Stimulated activated CD4-positive, alpha-beta T cell treated with anti-CD3 and anti-CD28 coated beads, Interleukin-12 subunit alpha, Interleukin-12 subunit beta, amount 100 ng/mL, for 24 hours (primary cell): ENCODE measurements at places on chromosomes 4 and X.

GRCh38 chr4:17153572-17153971 is 255.1 kb upstream of the LDB2 start:
- DNase-seq, result no peak

DNA sequence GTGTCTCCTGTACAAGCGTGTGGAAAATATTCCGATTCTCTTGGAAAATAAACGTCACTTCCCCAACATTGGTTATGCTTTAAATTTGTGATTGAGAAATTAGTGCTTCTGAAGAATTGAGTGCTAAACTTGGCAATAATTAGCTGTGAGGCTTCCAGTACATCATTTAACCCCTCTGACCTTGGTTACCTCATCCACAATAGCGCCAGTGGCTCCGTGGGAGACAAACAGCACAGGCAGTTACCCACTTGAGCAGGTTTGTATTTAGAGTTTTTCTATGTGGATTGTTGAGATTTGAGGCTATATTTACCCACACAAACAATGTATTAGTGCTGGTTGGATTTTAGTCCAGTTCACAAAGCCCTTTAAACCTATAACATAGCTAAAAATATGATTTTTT is 476.5 kb downstream of the NKX6-1 start:
- DNase-seq, result no peak

DNA sequence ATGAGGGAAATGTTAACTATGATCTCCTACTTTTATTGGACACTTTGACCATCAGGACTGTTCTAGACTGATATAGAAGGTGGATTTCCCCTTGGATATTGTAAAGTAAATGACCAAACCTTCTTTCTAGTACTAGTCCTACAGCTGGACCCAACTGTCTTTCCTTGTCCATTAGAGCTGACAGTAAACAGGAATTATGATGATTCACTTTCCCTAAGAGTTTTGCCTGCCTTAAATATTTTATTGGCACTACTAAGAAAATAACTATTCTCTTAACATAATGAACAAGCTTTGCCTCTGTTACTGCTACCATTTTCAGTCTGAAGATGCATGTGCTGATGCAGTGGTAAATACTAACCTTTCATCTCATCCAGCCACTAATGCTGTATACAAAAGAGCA is 915.4 kb downstream of the CENPC start:
- no peak for DNase-seq

- no peak for DNase-seq
These were observed 80.8 kb upstream of the ANK2 start for GRCh38 chr4:112968451-112969159.

DNA sequence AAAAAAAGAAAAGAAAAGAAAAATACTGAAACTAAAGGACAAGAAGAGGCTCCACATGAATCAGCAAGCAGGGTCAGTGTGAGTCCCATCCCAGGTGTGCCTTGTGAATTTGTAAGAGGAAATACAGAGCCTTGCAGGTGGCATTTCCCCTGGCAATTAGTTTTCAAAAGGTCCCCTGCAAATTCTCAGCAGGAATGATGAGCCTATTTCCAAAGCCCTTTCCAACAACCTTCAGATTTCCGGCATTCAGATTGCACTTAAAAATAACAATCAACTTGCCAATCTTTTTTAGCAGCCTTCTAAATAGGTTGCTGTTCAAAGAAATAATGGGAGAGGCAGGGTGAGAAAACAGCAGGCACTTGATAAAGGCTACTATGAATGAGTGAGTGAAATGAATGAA is 66.4 kb upstream of the OR13H1 start:
- no peak for DNase-seq

DNA sequence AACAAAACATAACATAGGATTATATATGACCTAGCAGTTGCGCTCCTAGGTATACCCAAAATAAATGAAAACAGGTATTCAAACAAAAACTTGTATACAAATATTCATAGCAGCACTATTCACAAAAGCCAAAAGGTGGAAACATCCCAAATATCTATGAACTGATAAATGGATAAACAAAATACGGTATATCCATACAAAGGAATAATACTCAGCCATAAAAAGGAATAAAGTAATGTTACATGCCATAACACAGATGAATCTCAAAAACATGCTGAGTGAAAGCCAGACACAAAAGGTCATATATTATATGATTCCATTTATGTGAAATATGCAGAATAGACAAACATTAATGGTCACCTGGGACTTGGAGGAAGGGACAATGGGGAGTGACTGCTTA is 5.2 kb downstream of the WNK3 start:
- DNase-seq, result no peak

GRCh38 chrX:3204606-3205005 is 141.8 kb downstream of the MXRA5 start:
- no peak for DNase-seq

DNA sequence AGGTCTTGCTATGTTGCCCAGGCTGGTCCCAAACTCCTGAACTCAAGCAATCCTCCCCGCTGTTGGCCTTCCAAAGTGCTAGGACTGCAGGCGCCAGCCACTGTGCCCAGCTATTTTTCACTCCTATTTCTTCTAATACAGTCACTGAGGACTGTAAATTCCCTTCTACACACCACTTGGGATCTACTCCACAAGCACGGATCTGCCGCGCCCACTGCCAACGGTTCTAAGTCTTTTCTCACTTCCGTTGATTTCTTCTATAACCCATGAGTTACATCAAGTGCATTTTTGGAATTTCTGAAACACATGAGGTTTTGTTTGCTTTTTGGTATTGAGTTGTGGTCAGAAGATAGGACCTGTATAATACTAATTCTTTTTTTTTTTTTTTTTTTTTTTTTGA is 48.6 kb downstream of the FAM53A start:
- no peak for DNase-seq

GRCh38 chrX:149521438-149521837 is 16.3 kb upstream of the IDS start:
- DNase-seq, result no peak

DNA sequence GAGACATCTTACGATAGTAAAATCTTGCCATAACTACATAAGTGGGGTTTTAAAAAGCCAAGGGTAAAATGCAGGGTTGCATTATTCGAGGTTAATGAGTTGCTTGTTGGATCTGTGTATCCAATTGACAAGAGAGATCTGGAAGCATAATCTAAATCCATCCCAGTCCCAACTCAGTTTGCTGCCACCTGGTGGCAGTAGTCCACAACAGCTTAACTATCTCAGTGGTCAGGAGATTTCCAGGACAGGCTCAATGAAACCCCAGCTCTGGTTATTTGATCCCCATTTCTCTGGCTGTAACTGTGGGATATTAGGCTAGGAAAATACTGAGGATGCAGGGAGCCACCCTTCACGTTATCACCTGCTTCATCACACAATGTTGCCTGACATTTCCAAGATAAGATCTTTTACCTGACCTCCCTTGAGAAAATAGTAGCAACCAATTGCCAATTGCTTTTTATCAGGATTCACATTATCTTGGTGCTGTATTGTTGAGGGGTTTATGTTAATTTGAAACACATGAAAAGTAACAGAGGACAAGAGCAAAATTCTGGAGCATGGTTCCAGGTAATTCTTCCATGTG is 88.2 kb upstream of the TNIP3 start:
- no peak for DNase-seq

- DNase-seq, result no peak
These were observed 25.5 kb upstream of the MAN2B2 start for GRCh38 chr4:6549445-6549844.

DNA sequence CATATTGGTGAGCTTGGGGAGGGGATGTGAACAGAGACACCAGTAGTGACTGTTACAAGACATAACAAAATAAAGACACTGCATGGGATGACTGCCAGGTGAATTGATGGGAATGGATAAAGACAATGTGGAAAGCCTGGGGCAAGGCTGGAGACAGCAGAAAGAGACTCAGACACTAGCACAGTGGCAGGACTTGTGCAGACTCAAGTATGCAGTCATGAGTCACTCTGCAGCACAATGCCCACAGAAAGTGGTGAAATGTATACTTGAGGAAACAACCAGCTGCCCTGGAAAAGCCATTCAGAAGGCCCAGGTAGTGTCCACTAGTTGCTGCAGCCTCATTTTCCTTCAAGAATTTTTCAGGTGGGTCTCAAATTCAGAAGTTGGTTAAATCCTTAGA is 452.3 kb downstream of the MID1IP1 start:
- DNase-seq, result no peak

DNA sequence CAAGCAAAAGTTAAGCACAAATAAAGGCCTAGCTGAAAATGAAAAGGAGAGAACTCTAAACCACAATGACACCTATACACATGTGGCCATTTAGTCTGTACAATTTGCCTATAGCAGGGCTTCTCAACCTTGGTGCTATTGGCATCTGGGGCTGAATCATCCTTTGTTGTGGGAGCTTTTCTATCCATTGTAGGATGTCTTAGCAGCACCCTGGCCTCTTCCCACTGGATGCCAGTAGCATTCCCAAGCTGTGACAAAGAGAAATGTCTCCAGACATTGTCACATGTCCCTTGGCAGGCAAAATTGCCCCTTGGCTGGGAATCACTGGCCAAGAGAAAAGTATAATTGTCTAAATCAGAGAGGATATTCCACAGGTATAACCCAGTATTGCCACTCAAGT is 13.5 kb upstream of the PRPS2 start:
- DNase-seq, result no peak

GRCh38 chrX:120794525-120794975 is 81.1 kb downstream of the CT47B1 start:
- no peak for DNase-seq

DNA sequence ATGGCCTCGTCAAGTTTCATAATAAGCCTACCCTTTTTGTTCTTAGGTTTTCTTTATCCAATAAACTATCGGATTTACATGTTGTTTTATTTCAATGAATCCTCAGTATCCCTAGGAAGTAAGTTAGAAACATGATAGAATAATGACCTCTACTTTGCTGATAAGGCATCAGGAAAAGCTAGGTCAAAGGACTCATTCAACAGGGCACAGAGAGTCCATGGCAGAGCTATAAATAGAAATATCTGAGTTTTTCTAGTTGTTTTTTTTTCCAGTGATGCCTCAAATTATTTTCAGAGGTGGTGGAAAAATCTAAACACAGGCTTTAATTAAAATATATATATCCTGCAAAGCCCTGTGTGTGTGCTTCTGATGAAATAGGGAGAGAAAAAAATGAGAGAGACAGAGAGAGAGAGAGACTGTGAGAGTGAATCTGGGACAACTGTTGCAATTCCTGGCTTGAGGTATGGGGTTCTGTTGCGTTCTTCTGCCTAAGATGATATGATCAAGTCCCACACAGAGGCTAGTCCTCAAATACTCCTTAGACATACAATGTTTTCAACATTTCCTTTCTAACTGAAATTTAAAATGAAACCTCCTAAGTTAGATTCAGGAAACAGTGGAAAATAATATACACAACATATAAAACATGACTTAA is 139.9 kb downstream of the HDX start:
- no peak for DNase-seq

DNA sequence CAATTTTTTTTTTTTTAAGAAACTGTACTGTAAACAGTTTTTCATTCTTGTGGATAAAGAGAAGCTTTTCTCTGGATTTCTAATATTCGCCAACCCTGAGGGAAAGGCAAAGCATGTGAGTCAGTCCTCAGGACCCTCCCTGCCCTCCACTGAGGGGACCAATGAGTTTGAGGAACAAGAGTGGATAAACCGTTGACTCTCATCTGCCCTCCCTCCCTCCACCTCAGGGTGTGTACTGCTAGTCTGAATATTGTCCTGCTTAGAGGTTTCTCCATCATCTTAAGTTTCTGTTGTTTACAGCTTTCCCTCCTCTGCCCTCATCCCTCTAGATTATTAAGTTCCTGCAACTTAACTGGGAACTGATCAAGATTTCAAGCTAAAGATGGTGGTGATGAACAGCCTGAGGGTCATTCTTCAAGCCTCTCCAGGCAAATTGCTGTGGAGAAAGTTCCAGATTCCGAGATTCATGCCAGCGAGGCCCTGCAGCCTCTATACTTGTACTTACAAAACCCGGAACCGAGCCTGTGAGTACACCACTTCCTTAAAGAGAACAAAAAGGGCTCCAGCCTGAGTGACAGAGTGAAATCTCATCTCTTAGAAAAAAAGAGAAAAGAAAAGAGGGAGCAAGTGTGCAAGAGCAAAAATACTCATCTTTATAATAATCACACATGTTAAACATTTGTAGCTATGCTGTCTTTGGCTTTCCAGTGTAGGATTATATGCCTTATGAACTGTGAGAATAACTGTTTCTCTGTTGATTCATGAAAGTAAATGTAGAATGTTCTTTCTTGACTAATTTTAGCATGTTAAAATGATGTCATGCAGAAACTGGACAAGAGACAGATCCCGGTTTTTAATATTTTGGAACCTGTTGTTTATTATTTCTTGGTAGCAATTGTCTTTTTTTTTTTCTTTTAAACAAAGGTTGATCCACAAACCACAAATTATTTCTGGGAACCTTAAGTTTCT is 11.9 kb downstream of the CA5B start:
- no peak for DNase-seq

DNA sequence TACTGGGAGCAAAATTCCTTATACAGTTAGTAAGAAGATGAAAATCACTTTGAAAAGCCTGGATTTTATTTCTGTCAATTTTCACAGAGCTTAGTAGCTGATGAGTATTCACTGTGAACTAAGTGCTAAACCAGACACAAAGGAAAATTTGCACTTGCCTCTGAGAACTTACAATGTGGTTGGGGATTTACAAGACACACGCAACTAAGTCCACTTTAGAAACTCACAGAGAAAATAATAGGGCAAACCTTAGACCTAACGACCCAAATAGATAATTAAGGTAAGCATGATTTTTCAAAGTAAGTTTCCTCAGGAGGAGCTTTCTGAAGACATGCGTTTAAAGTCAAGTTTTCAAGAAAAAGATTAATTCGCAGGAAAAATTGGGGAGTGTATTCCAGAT is 708.9 kb downstream of the ADGRL3 start:
- no peak for DNase-seq

DNA sequence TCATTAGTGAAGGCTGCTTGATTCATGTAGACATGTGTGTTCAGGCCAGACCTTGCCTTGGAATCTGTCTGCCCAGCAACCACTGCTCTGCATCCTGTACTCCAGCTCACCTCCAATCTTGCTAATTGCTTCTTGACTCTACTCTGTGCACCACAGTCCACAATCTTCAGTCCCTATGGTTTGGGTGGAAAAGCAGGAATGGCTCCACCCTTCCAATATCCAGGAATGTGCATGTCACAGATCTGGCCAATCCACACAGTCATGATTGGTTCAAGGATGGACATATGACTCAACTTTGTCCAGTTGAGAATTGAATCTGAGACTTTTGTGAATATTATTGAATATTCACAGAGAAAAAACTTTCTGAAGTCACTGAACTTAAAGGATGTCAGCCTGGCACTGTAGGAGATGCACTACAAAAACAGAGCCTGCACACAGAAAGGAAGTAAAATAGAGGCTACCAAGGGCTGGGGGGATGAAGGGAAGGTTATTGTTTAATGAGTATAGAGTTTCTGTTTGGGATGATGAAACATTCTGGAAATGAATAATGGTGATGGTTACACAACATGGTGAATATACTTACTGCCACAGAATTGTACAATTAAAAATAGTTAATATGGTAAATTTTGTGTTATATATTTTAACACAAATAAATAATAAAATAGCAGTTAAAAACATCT is 161.3 kb upstream of the USP38 start:
- DNase-seq, result no peak

DNA sequence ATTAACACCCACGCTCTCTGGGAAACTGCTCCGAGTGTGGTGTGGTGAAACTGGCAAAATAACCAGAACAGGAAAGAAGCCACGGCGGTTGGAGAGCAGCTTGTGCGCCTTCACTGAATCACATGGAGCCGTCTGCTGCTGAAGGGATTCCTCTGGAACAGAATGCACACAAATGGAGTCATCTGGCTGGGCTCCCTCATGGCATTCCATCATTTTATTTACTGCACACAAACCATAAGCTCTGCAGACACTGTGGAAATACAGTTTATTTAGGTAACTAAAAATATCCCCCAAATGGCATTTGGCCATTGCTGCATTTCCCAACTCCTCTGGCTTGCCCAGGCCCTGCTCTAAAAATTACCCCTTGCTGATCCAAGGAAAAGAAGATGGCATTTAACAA is 187.0 kb upstream of the S100G start:
- DNase-seq, result no peak
